ENCODE measurements at places on chromosomes 16 and 17. TPM values are rescaled to one million over a fixed set of nuclear protein-coding genes. Genes with fewer than 3 reads are reported as not detected.

GRCh38 chr16:2008631-2009163 is 924 bp downstream of the ZNF598 start:
- no peak for DNase-seq

PRR14 gene
- polyA plus RNA-seq: 19.1 TPM

FBXL20 gene
- polyA plus RNA-seq: 6.3 TPM

ATP6V0D1 gene
- polyA plus RNA-seq: 69.0 TPM

GRCh38 chr17:63841350-63842172 is 924 bp downstream of the SMARCD2 start:
- DNase-seq: peak; percentile 68

DNA sequence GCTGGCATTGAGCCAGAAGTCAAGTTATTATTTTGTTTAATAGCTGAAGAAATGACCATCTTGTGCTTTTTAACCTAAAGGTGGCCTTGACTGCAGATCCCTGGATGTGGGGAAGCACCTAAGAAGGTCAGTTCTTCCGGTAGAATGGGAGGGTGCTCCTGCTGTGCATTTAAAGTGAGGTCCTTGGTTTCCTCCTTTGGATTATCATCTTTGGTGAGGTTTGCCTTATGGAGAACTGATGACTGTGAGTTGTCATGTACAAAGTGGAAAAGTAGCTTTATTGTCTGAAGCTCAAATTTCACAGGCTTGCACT is 66.5 kb downstream of the PCTP start:
- DNase-seq: no peak

GRCh38 chr17:60094754-60095153 is 16.0 kb upstream of the HEATR6 start:
- peak; percentile 38 for DNase-seq

- peak; percentile 13 for DNase-seq
These were observed 301.9 kb upstream of the KCNJ16 start for GRCh38 chr17:69773081-69773480.

DNA sequence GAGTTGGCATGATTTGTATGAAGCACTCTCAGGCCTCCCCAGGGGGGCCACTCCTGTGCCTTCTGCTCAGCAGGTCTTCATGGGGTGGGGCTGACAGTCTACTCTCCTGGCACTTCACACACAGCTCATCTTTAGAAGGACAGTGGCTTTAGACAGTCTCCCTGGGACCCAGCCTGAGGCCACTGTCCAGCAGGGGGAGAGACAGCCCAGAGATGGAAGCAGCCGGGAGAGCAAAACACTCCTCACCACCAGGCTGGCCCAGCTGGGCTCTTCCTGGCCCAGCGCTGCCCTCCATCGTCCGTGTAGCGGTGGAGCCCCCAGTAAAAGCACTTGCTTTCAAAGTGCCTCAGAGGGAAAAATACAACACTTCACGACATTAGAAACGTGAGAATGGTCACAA is 62.0 kb upstream of the CRHR1 start:
- peak; percentile 22 for DNase-seq

DNA sequence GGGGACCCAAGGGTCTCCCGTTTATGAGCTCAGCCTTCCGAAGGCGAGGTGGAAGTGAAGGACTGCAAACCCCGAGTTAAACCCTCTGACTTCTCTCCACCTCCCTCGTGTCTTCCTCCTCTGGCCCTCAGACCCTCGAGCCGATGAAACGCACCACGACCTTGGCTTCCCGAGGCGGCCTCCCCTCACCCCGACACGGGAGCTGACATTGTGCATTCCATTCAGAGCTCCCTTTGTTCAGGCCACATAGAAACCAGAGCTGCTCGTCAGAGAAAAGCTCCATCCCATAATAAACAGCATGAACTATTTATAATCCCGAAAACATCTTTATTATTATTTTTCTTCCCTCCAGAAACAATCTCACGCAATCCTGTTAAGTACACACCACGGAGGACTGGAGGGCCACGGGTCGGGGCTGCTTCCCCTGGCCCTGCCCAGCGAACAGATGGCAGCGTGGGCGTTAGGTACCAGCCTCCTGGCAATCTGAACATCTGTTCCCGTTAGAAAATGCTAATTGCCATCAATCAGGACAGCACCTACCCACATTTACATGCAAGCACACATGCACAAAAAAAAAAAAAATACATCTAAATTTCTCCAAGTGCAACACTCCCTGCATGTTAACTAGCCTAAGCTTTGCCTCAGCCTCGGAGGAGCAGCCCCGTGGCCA is 145.7 kb downstream of the RBFOX3 start:
- no peak for DNase-seq

DNA sequence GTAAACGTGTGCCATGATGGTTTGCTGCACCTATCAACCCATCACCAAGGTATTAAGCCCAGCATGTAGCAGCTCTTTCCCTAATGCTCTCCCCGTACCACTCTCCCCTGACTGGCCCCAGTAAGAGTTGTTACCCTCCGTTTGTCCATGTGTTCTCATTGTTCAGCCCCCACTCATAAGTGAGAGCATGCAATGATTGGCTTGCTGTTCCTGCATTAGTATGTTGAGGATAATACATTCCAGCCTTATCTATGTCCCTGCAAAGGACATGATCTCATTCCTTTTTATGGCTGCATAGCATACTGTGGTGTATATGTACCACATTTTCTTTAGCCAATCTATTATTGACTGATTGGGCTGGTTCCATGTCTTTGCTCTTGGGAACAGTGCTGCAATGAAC is 1294.9 kb upstream of the CDH8 start:
- no peak for DNase-seq

DNA sequence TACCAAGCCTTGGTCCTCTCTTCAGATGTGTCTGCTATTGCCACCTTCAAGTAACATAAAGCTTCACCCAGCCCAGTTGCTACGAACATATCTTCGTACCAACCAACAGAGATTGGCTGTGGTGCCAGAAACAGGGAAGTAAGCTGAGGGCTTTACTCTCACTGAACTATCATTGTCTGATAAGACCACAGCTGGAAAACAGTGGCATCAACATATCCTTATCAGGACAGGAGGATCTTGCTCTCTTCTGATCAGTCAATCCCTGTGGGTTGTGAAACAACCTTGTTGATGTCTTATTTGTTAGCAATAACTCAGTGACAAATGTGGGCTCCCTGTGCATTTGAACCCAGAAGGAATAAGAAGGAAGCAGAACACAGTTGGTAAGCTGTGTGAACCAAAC is 446.3 kb upstream of the MAF start:
- no peak for DNase-seq

MT3 gene
- 15.8 TPM for polyA plus RNA-seq

GRCh38 chr16:84459941-84460405 is 44.5 kb downstream of the MEAK7 start:
- DNase-seq: peak; percentile 44

DNA sequence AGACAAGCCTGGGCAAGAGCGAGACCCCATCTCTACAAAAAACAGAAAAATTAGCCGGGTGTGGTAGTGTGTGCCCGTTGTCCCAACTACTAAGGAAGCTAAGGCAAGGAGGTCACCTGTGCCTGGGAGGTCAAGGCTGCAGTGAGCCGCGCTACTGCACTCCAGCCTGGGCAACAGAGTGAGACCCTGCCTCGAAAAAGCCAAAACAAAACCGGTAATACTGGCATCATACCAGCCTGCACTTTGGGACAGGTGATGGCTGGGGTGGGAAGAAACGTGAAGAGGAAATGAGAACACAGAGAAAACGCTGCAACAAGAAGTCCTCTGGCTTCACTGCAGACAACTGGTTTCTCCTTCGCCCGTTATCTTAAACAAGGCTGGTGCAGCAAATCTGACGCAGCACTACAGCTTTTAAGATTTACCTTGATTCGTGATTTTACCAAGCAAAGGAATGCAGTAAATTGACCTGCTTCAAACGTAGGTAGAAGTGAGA is 725 bp upstream of the CASC3 start:
- DNase-seq: peak; percentile 21

DNA sequence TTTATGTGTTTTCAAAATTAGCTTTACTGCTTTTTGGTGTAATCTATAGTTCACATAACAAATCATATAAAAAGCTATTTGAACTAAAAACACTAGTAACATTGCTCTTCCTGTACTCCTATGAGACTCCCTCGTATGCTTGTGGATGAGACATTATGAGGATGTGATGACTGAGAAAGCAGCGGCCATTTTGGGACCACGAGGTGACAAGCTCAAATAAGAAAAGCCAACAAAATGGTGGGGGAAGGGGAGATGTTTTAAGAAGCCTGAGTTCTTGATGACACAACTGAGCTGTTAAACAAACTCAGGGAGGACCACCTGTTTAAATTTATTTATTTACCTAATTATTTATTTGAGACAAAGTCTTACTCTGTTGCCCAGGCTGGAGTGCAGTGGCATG is 4.5 kb downstream of the CCL18 start:
- no peak for DNase-seq

HIGD1B gene
- polyA plus RNA-seq: 3.7 TPM

ZFPM1 gene
- polyA plus RNA-seq: 1.5 TPM

DNA sequence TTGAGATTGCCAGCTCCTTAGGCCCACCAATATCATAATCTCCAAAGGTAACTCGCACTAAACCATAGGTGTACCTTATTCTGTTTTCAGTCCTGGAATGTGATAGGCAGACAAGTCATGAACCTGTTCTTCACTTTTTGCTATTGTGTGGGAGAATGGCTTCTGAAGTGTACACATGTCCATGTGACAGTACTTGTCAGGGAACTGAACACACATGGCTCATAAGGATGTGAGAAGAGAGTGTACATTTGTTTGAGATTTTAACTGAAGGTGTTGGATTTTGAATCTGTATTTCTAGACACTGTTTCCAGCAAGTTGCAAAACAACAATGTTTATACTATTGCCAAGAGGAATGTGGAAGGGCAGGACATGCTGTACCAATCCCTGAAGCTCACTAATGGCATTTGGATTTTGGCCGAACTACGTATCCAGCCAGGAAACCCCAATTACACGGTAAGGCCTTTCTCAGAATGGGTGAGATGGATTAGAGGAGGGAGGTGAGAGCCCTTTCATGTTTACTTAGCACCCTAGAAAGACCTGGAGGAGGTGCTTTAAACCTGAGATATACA is 14.5 kb upstream of the RASL10B start:
- DNase-seq: no peak

- peak; percentile 81 for DNase-seq
These were observed 11.0 kb upstream of the KRT17 start for GRCh38 chr17:41635121-41636097.

DNA sequence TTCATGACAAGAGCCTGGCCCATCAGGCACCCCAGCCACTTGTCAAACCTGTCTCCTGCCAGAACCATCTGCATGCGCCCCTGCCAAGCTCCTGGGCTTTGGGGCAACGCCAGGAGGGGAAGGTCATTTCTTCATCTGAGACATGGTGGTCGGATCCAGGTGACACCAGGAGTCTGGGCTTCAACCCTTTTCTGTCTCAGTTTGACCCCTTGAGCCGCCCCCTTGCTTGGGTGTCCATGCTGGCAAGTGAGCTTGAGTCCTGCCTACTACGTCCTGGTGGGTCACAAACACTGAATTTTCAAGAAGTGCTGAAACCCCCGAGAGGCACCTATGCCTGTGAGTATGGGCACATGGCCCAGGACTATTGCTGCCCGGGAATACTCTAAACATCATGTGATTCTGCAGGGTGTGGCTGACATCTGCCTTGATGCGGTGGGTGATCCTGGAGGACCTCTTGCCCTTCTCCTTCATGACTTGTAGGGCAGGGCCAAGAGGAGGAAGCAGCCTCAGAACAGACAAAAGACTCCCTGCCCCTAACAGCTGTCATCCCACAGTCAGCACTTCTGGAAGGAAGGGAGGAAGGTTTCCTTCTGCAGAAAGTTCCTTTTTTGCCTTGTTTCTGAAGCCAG is 43.4 kb downstream of the TNFRSF13B start:
- peak; percentile 44 for DNase-seq

DNA sequence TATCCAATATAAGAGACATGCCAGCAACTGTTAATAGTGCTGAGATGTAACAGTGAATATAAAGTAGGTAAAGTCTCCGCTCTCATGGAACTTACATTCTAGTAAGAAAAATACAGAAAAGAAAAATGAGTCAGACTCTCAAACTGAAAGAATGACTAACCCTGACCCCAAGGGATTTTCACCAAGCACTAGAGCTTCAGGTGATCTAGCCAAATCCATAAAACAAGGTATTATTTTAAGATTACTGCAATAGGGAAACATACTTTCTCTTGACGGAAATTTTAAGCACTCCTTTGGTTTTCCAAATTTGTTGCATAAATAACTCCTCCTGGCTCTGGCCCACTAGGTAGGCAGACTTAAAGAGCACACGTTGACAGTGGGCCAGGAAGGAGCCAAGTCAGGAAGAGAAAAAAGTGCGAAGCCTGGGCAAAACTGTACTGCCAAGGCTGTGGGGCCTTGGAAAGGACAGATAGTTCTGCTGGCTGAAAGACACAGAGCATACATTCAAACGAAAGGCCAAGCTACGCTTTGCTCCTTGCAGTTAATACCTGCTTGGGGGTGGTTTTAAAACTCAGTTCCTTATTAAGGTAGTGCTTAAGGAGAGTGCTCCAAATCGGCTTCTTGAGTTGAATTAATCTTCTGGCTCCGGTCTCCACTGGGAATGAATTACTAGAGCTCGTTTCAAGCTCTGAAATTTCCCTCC is 1.4 kb downstream of the GOT2 start:
- peak; percentile 42 for DNase-seq

GRCh38 chr16:27959914-27960313 is 103.6 kb downstream of the GSG1L start:
- no peak for DNase-seq

DNA sequence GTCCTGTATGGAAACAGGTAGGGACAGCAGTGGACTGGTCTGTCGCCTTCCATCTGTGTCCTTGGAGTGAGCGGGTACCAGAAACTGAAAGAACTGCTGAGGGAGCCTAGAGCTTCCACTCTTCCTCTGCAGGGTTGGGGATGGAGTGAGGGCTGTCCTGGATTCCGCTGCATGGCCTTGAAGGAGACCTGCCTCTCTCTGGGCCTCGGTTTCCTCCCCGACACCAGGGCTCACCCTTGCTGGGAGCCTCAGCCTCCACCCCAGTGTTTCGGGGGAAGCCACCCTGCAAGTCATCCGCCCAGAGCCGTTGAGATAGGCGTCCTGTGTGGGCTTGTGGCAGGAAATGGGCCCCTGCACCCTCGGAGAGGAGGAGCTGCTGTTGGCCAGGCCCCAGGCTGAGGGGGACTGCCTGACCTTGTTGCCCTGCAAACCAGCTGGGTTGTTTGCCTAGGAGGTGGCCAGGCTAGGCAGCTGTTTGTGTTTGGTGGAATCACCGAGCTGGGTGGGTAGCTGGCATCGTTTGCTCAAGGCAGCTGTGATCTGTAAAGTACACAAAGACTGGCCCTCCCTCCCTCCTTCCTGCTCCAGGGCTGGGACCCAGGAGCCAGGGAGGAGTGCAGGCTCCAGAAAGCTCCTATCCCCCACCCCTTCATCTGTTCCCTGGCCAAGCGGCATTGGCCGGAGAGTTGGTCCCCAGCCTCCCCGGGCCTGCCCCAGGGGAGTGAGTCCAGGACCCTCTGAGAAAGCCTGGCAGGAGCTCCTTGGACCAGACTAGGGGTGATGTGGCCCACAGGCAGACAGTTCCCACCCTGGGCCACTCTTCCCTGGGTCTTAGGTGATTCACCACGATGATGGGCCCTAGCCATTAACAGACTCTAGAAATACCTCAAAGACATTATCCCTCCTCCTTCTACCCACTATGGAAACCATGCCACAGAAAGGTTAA is 1.3 kb downstream of the RAB37 start:
- peak; percentile 78 for DNase-seq
